ENCODE measurements at places on chromosomes 4 and X.

- peak; percentile 85 for DNase-seq
These were observed 99.8 kb downstream of the ARHGAP10 start for GRCh38 chr4:147831551-147832171.

DNA sequence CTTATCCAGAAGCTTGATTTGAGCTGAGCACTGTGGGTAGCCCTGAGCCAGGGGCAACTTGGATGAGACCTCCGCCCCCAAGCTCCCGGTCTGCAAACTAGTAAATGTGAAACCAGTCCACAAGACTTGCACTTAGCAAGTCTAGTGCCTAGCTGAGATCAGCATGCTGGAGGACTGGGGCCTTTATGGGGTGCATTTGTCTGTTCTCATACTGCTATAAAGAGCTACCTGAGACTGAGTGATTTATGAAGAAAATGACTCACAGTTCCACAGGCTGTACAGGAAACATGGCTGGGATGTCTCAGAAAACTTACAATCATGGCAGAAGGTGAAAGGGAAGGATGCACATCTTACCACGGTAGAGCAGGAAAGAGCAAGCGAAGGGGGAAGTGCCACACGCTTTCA, 42.1 kb upstream of the HOPX start:
- DNase-seq, result no peak

- no peak for DNase-seq
These were observed 97.4 kb downstream of the NLGN4X start for GRCh38 chrX:6131287-6131686.

DNA sequence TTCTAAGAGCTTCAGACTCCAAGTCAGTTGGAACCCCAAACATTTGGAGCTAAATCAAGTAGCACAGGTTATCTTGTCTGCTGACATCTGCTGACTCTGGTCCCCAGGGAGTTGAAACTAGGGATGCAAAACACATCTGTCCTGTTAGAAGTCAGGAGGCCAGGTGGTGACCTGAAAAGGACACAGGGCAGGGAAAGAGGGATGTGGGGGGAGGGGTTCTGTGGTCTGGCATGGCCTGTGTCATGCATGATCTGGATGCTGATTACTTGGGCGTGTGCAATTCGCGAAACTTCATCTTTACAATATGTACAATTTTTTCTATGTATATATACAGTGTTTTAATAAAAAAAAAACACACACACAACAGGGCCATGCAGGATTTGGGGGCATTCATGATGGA, 55.3 kb downstream of the FHDC1 start:
- DNase-seq, result no peak

GRCh38 chrX:150873616-150874015, 24.9 kb downstream of the CD99L2 start:
- DNase-seq, result no peak

- no peak for DNase-seq
These were observed 117.7 kb downstream of the CRLF2 start for GRCh38 chrX:1094566-1095333.

DNA sequence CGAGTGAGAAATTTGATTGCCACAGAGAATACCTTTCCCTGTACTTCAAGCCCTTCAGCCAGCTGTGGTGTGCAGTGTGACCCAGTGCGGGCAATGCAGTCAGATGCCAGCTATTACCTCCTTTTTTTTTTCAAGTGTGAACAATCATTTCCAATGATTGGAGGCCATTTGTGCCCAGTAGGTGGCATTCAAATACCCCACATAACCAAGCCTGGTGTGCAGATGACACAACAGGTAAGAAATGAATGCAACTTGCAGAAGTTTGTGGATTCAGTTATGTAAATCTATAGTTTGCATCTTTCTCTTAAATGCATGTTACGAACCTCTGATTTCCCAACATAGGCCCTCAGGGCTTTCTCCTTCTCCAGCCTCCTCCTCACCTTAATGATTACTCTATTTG, 98.0 kb downstream of the CLCN4 start:
- DNase-seq, result peak; percentile 20

All from AG10803 (cell line).